ENCODE measurements at places on chromosomes 1 and 21.

- DNase-seq, result no peak
Observed at GRCh38 chr1:63848733-63849132, 74.9 kb downstream of the ROR1 start.

GRCh38 chr1:152018537-152018936 lies 18.3 kb downstream of the S100A11 start:
- DNase-seq, result peak; percentile 15

DNA sequence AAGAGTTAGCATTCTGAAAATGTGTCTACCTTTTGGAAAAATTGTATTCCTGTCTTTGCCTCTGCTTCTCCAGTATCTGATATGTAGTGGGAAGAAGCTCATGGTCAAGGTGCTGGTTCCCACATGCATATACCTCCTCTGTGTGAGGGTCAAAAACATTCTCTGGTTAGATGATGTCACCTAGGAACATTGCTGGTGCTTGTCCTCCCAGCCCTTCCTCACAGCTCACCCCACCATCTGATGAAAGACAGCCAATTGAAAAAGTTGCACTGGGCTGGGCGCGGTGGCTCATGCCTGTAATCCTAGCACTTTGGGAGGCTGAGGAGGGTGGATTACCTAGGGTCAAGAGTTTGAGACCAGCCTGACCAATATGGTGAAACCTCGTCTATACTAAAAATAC lies 154.4 kb downstream of the NR5A2 start:
- no peak for DNase-seq

DNA sequence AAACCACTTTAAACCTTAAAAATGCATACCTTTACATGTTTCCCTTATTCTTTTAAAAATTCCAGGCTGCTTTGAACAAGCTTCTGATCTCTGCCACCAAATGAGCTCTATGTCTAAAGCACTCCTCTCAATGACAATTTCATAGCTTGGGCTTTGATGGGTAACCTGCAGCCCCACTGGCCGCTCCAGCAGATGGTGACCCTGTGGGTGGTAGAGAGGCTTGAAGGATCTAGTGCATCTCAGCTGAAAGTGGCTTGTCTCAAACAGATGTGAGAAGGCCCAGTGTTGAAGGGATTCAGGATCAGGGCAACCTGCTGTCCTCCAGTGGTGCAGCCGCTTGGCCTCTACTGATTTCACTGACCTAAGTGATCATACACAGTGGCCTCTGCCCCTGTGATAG lies 84.7 kb upstream of the IRF2BP2 start:
- DNase-seq, result no peak

DNA sequence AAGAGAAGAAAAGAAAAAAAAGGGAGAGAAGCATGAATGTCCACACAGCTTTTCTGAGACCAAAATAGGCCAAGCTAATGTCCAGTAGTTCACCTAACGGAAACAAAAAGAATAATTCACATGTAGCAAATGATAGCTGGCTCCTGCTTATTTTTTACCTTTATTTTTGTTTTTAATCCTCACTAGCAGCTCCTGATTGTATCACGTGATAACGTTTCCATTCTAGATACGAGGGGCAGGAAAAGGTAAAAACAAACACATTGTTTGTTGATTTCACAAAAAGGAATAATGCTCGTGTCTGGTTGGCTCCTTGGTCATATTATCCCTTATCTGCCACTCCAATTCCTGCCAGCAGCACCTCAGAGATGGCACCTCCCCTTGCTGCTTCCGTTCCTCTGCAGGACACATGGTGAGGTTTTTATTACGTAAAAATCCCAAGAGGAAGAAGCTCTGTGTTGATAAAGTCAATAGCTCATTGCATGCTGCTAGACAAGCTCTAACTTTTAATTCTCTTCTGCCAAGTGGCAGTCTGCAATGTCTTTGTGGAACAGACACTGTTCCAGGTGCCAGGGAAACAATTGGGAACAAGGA lies 201.7 kb downstream of the CRB1 start:
- DNase-seq, result no peak

DNA sequence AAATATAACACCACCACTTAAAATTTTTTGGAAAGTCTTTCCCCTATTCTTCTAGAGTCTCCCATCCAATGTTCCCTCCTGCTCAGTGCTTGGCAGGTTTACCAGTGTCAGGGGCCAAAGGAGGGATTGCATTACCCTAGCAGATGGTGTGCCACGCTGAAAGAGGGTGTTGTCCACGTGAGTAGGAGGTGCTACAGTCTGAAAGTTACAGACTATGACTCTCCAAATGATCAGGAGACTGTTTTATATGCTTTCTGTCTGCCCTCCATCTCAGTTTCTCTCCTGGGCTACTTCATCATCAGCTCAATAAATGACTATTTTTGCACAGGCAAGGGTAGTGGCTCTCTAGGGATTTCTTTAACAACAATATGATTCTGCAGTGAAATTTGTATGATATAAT lies 31.3 kb upstream of the ANGPTL7 start:
- DNase-seq, result peak; percentile 31

- DNase-seq, result no peak
Observed at GRCh38 chr21:45251635-45252447, 35.9 kb downstream of the POFUT2 start.

- no peak for DNase-seq
Observed at GRCh38 chr21:44050276-44050675, 38.2 kb downstream of the TRAPPC10 start.

DNA sequence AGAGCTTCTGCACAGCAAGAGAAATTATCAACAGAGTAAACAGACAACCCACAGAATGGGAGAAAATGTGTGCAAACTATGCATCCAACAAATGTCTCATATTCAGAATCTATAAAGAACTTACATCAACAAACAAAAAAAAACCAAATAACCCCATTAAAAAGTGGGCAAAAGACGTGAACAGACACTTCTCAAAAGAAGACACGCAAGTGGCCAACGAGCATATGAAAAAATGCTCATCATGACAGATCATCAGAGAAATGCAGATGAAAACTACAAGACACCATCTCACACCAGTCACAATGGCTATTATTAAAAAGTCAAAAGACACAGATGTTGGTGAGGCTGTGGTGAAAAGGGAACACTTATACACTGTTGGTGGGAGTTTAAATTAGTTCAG lies 257.0 kb downstream of the GRIK1 start:
- DNase-seq, result no peak

DNA sequence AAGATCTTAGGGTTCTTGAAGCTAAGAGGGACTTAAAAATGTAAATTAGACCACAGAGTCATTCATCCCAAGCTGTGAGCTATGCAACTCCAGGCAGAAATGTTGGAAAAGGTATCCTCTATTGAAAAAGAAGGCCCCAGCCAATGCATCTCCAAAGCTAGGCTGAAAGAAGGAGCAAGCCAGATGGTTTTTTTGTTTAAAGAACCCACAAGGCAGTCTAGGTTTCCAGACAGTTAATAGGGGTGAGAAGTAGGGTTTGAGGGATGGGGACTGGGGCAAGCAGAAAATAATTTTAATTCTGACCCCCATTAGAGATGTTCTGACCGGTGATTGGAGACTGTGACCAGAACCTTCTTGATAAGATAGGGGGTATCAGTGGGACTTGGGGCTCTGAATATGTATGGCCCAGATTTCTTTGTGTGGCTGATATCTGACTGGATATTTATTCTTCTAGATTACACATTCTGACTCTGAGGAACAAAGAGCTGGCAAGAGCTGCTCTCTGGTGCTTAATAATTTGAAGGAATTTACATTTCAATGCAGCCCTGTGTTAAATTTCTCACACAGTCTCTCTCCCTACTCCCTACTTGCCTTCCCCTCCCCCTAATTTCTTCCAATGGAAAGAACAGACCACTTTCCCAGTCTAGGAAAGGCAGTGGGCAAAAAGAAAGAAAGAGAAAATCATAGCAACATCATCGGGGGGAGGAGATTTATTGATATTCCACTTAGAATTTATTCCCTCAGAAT lies 104.9 kb downstream of the NUF2 start:
- DNase-seq, result no peak

DNA sequence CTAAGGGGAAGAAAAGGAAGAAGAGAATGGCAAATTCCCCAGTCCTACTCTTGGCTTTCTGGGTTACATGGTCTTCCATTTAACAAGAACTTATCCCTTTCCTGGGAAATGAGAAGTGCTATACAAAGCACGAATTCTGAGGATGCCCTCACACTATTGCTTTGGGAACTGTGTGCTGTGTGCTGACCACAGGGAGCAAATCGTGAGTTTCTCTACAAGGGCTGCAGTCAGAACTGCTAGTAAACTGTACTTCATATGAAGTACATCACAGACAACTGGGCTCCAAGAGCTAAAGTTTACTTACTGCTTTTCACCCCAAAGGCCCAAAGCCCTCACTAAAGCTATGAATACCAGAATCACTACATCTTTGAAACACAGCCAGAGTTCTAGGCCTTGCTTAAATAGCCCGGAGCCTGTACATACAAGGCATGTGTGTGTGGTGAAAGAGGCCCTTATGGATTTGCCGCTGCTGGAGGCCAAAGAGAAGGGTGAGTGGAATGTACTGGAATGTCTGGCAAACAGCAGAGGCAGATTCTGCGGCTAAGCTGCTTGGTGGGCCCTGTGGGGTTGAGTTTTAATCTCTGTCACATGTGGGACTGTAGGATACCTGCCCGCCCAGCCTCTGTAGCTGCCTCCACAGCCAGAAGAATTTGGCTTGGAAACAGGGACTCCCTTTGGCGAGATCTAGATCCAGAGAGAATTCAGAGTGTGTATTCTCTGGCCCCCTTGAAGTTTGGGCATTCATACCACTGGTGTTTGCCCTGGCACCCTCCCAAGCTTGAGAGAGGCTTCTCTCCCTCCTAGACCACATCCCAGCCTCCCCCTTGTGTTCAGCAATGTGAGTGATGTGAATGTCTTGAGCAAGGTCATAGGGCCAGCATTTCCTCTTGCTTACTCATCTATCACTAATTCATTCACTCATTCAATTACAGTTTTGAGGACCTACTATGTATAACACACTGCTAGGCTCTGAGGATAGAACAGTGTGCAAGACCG lies 21.9 kb upstream of the TRIM67 start:
- peak; percentile 97 for DNase-seq

DNA sequence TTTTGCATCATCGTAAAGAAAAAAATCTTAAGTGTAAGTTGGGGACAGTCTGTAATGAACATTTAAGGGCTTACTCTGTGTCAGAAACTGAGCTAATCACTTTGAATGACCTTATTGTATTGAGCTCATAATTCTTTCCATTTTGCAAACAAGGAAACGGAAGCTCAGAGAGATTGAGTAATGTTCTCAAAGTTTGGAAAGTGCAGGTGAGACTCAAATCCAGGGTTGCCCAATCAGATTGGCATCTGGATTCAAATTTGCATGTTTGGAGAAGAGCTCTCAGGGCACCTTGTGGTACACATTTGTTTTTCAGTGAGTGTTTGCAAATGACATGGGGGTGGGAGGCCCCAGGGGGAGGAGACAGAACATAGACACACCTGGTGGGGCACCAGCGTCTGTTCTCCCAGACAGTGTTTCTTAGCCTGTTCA lies 8.0 kb downstream of the ALPL start:
- DNase-seq, result no peak

DNA sequence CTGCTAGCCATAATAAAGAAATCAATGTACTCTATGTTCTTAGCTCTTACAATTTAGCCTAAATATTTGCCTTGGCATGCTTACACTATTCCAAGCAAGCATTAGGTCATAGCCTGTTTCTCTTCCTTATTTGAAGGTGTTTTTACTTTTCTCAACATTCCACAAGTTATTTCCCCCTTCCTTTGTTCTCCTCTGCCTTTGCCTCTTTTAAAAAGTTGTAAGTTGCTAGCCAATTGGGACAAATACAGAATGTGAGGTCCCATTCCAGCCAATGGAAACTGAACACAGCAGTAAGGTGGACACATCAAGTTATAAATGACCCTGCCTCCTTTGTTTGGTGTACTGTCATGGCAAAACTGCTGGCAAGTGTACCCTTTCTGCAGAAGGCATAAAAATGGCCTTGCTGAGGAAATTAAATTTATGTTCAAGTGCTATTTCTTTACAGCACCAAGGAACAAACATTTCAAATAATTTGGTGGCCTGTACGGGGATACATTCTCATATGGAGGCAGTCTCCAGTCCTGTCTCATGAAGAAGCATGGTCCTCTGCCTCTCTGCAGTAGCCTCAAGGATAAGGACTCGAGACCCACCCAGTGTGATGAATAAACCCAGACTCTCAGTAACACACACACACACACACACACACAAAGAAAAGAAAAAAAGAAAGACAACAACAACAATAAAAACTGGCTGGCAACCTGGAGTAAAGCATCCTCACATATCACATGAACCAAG lies 28.8 kb upstream of the FMO1 start:
- no peak for DNase-seq

DNA sequence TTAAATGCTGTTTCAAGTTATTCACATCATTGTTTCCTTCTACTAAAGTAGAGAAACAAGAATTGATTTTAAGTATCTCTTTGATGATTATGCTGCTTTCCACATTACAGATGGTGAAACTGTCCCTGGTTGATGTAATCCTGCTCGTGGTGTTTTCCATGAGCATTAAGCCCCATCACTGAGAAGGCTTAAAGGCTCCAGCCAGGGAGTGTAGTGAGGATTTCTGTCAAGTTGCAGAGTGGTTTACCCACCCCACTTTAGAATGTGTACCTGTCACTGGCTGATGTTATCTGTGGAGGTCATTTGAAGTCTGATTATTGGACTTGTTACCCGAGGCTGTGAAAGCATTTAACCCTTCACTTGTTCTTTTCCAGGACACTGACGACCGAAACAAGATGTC lies 12.9 kb downstream of the CERS2 start:
- DNase-seq, result no peak

DNA sequence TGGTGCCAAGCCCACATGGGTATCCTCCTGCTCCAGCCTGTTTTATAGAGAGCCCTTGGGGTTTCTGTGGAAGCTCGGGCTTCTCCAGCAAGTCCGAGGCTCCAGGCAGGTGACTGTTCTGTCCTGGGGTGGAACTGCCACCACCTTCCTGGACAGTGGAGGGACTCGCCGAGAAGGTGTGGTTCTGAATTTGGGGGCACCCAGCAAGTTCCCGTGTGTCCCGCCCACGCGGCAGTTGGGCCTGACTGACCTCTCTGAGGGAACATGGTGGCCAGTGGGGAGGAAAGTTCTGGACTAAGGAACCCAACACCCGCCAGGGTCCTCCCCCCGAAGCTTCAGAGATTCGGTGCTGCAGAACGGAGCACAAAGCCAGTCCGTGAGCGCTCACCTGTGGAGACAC lies 158.1 kb upstream of the C1orf174 start:
- no peak for DNase-seq

GRCh38 chr1:244664353-244664752 lies 11.4 kb downstream of the DESI2 start:
- no peak for DNase-seq

DNA sequence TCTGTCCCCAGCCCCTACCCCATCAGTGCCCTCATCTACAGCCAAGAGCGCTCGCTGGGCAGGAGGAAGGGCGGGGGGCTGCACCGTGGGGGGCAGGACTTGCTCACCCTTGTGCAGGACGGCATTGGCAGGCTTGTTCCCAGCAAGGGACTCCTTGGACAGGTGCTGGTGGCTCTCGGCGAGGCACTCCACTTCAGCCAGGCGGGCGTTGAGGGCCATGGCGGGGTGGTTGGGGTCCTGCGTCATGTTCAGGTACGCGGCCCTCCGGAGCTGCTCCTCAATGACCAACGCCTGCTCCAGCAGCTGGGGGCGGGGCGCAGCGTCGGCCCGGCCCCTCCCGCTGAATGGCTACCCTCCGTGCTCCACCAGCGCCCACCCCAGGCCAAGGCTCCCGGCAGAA lies 64.0 kb downstream of the KCNAB2 start:
- DNase-seq, result no peak

All from Daoy (cell line).